ENCODE measurements at places on chromosomes 6 and 20.

- no peak for DNase-seq
These were observed 29.7 kb upstream of the CD93 start for GRCh38 chr20:23115822-23116221.

- DNase-seq: no peak
These were observed 267.9 kb downstream of the THBS2 start for GRCh38 chr6:168985705-168986104.

GRCh38 chr6:79420054-79420453, 117.2 kb downstream of the LCA5 start:
- no peak for DNase-seq

DNA sequence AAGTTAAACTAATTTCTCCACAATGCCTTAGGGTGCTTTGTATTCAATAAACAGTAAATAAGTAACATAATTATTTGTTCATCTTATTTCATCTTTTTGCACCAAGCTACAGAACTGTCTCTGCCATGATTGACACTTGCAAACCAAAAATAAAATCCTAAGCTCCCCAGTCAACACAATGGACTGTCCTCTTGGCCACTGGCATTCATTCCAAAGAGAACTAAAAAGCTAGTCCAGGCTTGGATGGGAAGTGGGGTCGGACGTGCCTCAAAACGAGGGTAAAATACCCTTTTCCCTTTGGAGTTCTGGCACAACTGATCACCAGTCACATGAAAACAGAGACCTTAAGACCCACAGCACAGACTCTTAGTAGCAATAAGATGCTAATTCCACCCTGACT, 66.4 kb upstream of the THBS2 start:
- DNase-seq: no peak

DNA sequence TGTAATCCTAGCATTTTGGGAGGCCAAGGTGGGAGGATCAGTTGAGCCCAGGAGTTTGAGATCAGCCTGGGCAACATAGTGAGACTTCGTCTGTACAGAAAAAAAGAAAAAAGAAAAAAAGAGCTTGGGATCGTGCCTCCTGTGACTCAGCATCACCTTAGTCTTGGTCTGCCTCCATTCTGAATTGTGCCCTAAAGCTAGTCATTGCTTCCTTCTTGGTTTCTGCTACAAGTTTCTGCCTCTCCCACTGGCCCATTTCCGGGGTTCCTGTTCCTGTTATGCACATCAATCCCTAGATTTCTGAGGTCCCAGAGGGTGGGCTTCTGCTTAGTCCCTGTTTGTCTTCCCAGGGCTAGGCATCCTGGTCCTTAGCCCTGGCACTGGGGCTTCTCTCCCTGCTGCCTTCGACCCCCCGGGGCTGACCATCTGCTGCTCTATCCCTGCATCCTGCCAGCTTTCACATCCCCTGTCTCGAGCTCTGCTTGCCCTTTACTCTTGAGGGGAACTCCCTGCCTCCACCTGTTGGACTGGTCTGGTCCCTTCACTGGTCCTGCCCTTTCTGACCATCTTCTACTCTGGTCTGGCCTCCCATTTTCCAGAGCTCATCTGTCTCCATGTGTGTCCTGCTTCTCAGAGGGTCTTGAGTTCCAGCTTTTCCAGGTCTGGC, 77.5 kb upstream of the ESR1 start:
- no peak for DNase-seq

DNA sequence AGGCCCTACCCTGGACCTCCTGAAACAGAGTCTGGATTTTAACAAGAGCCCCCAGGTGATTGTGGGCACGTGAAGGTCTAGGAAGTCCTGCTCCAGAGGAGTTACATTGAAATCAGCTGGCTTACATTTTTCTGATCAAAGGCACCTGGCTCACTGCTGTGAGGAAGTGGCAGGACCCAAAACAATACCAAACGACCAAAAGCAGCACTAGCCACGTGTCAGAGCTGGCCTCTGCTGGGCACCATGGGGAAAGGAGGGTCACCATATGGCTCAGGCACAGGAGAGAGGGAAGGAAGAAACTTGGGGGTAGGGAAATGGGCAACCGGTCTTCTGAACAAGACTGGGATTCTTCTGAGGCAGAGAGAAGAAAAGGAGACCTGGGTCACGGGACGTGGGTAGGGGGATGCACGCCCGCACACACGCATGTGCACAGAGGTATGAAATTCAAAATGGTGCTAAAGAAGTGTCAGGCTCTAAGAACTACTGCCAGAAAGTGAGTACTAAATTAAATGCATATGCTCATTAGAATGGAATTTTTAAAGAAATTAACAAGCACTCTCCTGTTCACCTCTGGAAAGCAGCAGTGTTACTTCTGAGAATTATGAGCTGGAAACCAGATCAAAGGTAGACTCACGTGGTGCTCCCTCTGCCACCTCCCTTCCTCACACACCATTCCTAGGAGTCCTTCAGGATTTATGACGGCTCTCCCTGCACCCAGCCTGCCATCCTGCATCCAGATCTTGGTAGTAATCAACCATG, 113.6 kb downstream of the TRERF1 start:
- no peak for DNase-seq

DNA sequence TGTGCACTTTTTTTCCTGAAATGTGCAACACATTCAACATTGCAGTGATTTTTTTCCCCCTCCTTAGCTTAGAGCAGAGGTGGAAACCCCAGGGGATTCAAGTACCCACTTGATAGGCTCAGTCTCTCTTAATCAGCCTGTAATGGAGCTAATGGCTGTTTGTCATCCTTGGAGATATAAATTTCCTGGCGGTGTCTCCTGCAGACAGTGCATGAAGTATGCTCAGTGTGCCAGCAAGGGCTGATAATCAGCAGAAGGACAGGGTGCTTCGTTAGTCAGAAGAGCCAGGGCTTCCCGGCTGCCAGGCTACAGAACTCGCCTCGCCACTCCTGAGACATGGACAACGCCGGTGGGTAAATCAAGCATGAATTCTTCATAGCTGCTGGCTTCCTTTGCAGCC, 69.8 kb upstream of the PHACTR2 start:
- no peak for DNase-seq

- no peak for DNase-seq
These were observed 405.6 kb downstream of the BTBD9 start for GRCh38 chr6:38234141-38234540.

- no peak for DNase-seq
These were observed 47.5 kb downstream of the ADGRG6 start for GRCh38 chr6:142349215-142349823.

DNA sequence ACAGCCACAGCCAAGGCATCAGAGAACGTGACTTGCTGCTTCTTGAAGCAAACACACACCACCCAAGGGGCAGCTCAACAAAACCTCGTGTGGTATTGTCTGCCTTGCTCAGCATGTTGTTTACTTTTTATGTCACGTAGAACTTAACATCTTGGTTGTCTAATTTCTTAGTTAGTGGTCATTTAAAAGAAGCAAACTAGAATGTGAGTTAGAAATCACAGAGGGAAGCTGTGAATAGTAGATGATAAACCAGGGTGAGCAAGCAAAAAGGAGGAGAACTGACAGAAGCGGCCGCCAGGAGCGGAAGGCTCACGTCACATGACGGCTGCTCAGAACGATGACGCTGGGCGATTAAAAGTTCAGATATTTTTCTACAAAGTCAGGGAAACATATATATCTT, 51.5 kb upstream of the KIF25 start:
- DNase-seq: no peak

DNA sequence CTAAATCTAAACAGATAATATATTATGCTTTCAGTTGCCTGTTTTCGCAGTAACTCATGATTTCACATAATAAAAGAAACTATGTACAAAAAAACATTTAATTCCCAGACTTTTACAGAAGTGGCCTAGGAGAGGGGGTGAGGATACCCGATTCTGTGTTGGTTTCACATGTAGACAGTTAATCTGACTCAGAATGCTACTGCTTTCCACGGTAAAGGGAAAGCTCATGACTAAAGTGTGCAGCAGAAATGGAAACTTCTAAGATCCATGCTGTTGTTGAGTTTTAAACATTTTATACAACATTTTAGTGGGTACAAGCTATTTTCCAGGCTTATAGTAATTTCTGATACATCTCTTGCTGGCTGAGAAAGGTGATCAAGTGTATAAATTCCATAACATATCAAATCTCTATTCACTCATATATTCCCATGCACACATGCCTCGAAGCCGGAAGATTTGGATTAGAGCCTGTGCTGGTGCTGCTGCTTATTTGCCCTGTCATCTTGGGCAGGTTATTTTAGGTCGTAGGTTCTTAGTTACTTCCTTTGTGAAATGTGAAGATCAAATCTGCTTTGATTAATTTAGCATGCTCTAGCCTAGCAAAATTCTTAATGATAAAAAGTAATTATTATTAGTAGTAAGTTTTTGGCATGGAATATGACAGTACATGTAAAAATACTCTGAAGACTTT, 896.7 kb upstream of the MAP3K7 start:
- DNase-seq: no peak

- no peak for DNase-seq
These were observed 7.7 kb upstream of the TTLL2 start for GRCh38 chr6:167317172-167317571.

DNA sequence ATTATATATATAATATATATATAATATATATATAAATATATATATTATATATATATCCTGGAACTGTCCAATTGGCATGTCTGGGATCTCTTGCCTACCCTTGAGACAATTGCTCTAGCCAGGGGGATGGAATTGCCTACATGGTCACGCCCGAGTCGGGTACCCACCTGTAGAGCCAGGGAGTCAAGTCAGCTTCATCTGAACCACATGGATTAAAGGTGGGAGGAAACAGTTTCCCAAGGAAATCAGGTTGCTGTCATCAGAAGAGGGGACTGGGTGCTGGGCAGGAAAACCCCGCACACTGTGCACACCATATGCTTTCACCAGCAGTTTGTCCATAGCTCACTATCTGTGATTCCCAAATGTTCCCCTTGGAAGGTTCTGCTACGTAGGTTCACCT, 252.5 kb upstream of the NOX3 start:
- no peak for DNase-seq

DNA sequence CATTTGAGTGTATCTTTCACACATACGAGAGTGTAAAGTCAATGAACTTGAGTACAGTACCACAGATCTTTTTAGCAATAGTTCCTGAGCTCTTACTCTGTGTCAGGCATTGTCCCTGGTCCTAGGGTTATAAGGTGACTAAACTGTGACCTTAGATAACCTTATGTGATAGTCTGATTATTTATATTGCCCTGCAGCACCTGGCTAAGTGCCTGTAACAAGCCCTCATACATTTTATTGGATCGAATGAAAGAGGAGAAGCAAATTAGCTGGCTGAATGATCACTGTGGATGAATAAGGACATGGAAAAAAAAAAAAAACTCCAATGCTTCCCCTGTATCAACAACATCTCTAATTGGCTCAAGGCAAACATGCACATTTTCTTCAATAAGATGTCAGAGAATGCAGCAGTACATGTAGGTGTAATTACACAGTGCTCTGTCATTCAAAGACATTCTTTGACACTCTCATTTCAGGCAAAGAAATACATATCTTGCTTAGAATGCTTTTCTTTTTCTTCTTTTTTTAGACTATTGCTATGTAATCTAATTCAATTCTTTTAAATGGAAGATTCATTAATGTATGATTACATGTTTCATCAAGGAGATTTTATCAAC, 153.4 kb downstream of the PHACTR1 start:
- DNase-seq: no peak

- DNase-seq: peak; percentile 85
These were observed 87.2 kb downstream of the FKBP5 start for GRCh38 chr6:35601331-35602132.

DNA sequence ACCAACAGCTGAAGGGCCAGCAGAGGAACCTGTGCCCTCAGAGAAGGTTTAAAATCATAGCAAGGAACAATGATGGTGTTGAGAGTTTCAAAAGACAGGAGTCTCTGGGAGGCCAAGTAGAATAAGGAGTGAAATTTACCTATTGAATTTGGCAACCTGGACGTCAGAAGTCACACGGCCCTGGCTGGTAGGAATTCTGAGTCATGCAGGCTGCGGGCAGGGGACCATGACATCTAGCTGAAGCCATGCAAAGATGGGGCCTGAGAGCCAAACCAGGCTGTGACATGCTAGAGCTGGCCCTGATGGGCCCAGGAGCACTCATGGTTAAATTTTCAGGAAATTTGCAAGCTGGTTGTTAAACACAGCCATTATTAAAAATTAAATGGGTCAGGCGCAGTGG, 64.0 kb upstream of the SNX9 start:
- no peak for DNase-seq

- DNase-seq: no peak
These were observed 42.4 kb downstream of the TMEM242 start for GRCh38 chr6:157280947-157281346.

- no peak for DNase-seq
These were observed 197.6 kb upstream of the CITED2 start for GRCh38 chr6:139572001-139572400.

GRCh38 chr6:117444600-117444999, 18.9 kb upstream of the ROS1 start:
- DNase-seq: no peak

- no peak for DNase-seq
These were observed 362.1 kb downstream of the PHF3 start for GRCh38 chr6:63997734-63998133.

GRCh38 chr6:41755895-41756294, 8.7 kb upstream of the PGC start:
- no peak for DNase-seq

DNA sequence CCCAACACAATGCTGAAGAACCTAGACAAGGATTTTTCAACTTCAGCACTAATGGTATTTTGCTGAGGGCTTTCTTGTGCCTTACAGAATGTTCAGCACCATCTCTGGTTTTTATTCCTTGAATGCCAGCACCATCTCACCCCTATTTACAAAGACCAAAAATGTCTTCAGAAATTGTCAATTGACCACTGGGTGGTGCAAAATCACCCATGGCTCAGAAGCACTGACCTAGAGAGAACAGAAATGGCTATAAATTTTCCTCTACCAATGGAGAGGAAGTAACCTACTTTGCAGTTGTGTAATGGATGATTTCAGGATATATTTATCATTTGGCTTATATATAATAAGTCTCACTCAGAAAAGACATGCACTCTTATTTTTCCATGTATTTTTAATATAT, 431.0 kb upstream of the IRAK1BP1 start:
- no peak for DNase-seq

DNA sequence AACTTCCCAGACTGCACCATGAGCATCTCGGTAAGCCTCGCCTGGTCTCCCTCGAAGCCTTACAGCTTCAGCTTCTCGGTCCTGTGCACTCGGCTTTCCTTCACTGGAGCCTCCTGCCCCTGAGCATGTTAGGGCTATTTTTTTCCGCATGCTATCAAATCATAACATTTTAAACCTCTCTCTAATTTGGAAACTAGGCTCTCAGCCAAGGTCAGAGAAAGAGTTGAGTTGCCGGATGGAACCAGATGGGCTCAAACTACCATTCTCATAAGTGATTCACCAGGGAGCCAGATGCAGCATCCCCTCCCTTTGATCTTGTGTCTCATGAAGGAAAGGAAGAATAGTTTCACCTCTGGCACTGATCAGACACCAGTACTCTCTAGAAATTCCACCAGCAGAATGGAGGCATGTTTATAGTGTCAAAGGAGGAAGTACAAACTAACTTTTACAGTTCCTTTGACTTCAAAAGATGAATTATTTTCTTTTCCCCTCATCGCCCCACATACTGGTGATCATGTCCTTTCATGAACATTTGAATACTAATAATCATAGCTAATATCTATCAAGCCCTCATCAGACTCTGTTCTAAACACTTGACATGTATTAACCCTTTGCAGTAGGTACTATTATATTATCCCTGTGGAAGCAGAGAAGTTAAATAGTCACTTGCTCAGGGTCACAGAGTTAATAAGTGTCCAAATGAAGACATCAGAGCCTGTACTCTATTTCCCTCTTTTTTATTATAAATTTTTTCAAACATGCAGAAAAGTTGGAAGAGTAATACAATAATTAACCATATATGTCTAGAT, 46.7 kb downstream of the MAP1LC3A start:
- no peak for DNase-seq

Data from CD4-positive, alpha-beta T cell treated with Interleukin-2 at 100 ng/mL for 4 hours (primary cell).